Stimulated activated CD8-positive, alpha-beta memory T cell treated with anti-CD3 and anti-CD28 coated beads, Interleukin-15, amount 100 ng/mL, for 24 hours (primary cell): ENCODE measurements at places on chromosomes 12 and 14.

DNA sequence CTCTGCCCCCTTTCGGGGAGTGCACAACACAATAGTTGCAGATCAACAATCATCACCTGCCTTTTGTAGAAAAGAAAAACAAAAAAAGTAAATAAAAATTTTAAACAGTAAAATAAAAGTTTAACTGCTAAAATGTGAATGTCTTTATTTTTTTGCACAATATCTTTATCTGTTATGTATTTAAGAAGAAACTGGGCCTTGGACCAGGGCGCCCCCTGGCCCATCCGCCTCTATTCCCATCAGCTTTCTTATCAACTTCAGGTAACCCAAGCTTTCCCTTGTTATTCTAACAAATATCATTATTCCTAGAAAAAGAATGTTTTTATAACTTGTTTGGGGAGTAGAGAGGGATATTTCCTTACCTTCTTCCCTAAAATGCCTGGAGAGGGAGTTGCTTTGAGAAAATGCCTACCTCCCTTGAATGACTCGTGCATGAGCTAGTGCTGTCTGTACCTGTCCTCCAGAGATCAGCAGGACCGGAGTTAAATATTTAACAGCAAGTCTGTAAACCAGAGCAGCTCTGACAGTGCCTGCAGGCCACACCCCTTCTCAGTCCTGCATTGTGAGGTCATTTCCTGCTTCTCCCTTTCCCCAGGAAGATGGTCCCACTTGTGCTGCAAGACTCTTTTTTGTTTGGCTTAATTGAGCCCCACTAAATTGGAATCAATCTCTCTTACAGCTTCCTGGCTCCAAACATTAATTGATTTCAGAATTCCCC, 192.8 kb upstream of the RGS6 start:
- DNase-seq, result no peak

DNA sequence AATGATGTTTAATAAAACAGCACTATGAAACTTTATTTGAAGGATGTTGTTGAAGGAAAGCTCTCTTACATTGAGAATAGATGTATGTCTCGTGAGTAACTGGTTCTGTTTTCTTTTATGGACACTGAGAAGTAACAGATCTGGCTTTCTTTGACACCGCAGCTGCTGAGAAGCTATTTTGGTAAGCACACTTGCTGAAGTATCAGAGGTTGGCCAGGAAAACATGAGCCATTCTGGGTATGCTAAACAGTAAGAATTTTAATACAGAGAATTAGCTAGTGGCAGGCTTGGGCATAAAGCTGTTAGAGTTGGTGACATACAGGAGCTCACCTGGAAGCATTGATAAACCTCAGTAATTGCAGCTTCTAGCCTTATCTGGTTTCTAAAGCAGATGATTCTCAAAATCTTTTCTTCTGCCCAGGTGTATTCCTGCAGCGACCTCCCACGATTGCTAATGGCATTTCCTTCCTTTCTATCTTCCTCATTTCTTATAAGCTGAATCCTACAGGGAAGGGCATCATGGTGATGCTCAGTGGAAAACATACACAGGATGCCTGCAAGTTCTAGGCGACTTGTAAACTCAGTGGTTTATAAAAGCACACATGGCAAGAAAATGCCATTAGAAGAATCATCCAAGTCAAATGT, 291.6 kb upstream of the SLC16A7 start:
- DNase-seq, result no peak

DNA sequence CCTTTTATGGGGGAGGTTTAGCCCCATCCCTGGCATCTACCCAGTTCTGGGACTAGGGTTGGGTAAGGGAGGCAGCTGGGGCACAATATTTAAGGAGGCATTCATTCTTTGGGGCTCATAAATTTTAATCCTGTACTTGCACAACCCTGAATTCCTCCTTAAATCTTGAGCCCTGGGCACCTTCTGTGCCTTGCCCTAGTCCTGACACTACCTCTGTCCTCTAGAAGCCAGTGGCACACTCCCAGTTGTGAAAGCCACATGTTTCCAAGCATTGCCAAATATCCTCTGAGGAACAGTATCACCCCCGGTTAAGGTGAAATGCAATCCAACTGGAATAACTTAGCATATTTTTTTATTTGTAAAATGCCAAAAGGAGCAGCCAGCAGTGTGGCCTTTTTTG, 36.6 kb downstream of the SLC16A7 start:
- no peak for DNase-seq

DNA sequence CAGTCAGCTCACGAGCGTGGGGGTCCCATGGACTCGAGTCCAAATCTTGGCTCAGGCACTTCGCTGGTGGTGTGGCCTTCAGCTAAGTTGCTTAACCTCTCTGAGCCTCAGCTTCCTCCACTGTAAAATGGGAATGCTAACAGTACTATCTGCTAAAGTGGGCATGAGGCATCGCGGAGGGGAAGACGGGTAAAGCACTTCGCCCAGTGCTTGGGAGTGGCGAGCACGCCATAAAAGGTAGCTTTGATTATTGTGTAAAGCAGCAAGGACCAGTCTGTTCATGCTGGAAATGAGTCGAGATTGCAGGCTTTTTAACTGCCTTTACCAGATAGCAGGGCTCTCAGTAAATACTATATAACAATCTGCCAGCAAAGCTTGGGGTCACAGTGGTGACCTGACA, 24.5 kb downstream of the HRK start:
- no peak for DNase-seq

DNA sequence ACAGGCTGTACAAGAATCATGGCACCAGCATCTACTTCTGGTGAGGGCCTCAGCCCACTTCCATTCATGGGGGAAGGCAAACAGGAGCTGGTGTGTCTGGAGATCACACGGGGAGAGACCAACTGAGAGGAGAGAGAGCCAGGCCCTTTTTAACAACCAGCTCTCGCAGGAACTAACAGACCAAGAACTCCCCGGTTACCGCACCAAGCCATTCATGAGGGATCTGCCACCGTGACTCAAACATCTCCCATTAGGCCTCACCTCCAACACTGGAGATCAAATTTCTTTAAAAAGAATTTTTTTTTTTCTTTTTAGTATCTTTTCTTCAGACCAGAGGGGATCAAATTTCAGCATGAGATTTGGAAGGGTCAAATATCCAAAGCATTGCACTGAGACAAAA, 16.7 kb upstream of the AQP2 start:
- DNase-seq, result no peak

GRCh38 chr12:60078026-60078425, 482.2 kb downstream of the SLC16A7 start:
- DNase-seq, result no peak

DNA sequence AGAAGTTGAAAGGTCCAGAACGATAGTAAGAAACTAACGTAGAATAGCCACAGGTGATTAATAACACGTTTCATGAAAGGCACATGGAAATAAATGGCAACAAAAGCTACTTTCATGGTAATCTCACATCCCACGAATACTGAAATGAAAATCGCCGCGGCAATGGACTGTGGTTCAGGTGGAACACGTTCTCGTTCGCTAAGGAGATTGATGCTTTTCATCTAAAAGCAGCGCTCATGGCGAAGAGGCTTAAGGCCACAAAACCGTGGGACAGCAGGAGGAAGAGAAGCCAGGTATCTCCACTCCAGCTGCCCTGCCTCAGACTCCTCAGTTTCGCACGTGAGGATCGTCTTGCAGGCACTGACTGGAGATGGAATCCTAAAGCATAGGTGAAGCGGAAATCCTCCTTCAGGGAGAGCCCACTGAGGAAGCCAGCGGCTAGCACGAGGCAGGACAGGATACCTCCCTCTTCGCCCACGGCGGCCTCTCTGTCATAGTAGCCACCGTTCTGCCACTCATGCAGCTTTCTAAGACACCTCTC, 696 bp upstream of the GPHN start:
- no peak for DNase-seq

DNA sequence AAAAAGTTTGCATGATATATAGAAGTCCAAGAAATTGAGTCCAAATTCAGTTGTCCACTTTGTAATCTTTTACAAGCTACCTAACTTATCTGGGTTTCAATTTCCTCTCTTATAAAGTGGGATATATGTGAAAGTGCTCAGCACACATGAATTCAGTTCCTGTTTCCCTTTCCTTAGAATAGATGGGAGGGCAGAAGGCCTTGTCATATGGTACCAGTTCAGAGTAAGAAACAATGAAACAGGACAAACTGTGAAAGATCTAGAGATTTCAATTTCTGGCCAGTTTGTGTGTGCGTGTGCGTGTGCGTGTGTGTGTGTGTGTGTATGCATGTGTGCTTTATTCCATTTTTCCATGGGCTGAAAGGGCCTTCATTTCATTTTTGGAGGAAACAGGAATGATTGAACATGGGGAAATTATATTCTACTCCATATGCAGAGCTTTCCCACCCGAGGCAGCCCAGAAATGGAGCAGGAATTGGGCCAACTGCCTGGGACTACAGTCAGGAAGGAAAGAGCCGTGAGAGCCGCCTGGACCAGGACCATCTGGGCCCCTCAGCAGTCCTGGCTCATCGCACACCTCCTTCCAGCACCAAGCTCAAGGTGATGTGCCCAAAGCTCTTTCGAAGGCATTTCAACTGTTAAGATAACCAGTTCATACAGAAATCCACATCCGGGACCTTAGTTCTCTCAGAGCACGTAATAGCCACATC, 183.2 kb downstream of the EPS8 start:
- DNase-seq, result no peak

- DNase-seq, result no peak
Measured at GRCh38 chr14:77903221-77903620, 103.3 kb downstream of the ADCK1 start.

- no peak for DNase-seq
Measured at GRCh38 chr12:92472201-92472600, 230.6 kb upstream of the PLEKHG7 start.

GRCh38 chr14:104357689-104358527, 219.5 kb downstream of the KIF26A start:
- no peak for DNase-seq

DNA sequence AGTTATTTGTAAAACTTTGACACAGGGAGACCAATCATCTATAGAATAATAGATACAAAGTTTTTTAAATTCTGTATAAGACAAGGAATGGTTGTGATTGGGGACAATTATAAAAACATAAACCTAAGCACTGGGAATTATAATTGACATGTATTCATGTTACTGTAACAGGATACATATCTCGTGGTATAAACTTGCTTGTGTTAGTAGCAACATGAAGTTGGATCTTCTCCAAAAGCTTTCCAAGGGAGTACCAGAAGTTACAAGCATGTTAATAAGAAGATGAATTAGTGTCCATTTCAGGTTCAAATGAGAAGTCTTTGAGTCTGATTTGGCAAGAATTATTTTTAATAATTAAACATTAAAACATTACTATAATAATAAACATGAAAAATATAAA, 42.2 kb downstream of the CDKL1 start:
- DNase-seq, result no peak

GRCh38 chr14:54135804-54136280, 179.2 kb upstream of the BMP4 start:
- no peak for DNase-seq

GRCh38 chr14:75518625-75519024, 3.6 kb upstream of the BATF start:
- DNase-seq, result no peak

GRCh38 chr12:7021956-7022355, 3.7 kb upstream of the LPCAT3 start:
- DNase-seq, result no peak

- DNase-seq, result no peak
Measured at GRCh38 chr12:120855823-120856588, 48.2 kb downstream of the SPPL3 start.

DNA sequence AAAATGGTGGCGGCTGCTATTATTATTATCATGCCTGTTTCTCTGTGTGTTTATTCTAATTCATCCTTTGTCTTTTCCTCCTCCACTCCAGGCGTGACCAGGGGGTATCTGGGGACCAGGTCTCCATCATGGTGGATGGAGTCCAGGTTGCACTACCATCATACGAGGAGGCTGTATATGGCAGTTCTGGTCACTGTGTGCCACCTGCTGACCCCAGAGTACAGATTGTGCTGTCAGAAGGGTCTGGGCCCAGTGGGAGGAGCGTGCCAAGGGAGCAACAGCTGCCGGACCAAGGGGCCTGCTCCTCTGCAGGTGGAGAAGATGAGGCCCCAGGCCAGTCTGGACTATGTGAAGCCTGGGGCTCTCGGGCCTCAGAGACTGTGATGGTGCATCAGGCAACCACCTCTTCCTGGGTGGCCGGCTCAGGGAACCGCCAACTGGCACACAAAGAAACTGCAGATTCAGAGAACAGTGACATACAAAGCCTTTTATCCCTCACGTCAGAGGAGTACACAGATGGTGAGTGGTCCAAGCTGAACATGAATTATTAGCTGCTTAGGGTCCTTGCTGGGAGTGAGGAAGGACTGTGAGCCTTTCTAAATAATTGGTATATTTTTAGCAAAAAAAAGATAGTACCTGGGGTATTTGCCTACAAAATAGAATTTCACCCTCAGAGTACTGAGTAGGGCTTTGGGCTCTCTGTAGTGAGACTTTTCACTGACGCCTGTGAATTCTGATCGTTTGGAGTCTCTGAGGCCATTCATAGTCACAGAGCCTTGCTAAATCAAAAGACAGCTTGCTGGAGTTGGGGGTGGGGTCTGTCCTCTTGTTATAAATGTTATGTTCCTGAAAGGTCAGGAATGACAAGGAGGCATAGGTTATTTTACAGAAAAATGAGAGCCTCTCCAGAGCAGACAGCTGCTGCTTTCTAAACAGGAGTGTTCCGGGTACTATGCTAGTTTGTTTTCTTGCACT, 58.1 kb upstream of the SRSF5 start:
- DNase-seq, result no peak

GRCh38 chr12:96054244-96054610, 18.8 kb upstream of the LTA4H start:
- no peak for DNase-seq

GRCh38 chr12:52254180-52254964, 20.1 kb upstream of the KRT86 start:
- no peak for DNase-seq

DNA sequence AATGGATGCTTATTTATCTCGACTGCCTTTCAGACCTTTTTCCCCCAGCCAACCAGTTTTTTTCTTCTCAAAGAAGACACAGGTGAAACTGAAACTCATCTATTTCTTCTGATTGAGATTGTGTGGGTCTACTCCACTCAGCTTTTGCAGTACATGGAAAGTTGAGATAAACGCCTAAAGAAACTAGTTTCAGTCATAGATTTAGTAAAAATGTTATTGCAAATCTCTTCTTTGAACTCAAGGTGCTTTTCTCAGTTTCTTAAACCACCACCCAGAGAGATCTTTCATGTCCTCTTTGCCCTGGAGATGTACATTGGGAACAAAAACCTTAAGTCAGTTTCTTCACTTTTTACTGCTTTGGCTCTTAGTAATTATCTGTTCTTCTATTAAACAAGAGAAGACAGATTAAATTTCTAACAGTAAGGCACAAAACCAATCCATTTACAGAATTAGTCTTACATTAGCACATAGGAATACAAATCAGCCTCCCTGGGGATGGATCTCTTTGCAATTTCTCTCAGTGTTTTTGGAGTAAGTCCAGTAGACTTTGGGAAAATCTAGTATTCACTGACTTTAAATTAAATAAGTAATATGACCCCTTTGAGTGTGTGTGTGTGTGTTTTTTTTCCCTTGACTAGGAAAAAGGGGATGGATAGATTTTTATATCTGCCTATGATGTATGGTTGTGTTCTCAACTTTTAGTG, 11.6 kb downstream of the FBXW8 start:
- DNase-seq, result no peak
